ENCODE measurements at places on chromosomes 6 and 20. TPM values are rescaled to one million over a fixed set of nuclear protein-coding genes. Genes with fewer than 3 reads are reported as not detected.

NAPB gene
- 11.2 TPM for total RNA-seq

TPMT gene
- total RNA-seq, result 27.8 TPM

HLA-B gene
- 301 TPM for total RNA-seq

BYSL gene
- total RNA-seq, result 11.1 TPM

DEFB132 gene
- not detected for total RNA-seq

KCNK16 gene
- not detected for total RNA-seq

POU3F2 gene
- total RNA-seq, result not detected

Measured in smooth muscle cell of trachea (primary cell).